Osteocyte (in vitro differentiated cells): ENCODE measurements at places on chromosomes 1 and 21. TPM values are rescaled to one million over a fixed set of nuclear protein-coding genes. Genes with fewer than 3 reads are reported as not detected.

The CR2 gene
- not detected in 2 replicates for total RNA-seq

DNA sequence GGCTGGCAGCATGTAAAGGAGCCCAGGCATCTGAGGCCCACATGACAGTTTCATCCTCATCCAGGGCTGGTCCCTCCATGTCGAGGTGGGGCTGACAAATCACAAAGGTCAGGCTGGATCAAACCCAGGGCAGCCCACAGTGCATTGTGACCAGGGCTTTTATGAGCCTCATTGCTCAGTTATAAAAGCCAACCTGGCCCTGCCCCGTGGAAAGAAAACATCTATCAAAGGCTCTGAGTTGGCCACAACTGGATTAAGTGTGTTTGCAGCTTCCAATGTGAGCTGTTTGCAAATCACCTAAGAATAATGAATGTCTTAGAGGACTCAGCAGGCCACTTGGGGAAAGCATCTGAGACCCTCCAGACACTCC, 45.4 kb downstream of the GRHL3 start:
- no peaks in the 10 kb centered on the region for H3K27me3 ChIP-seq
- peaks cover 34% of the 10 kb centered on the region for H3K4me1 ChIP-seq
- no peak overlapping the region for H3K4me3 ChIP-seq

GRCh38 chr1:55418208-55419000, 203.2 kb upstream of the USP24 start:
- H3K27ac ChIP-seq, result no peak overlapping the region
- no peak overlapping the region for H3K4me3 ChIP-seq
- no peak for DNase-seq
- H3K36me3 ChIP-seq, result no peaks in the 10 kb centered on the region
- no peaks in the 10 kb centered on the region for H3K27me3 ChIP-seq

GRCh38 chr21:42578034-42578433, 64.4 kb downstream of the SLC37A1 start:
- H3K27ac ChIP-seq, result no peak overlapping the region
- no peak overlapping the region for H3K4me3 ChIP-seq
- no peak for DNase-seq
- no peaks in the 10 kb centered on the region for H3K27me3 ChIP-seq

GRCh38 chr1:1406101-1406820, 832 bp downstream of the MRPL20 start:
- no peak for DNase-seq
- H3K27me3 ChIP-seq, result no peaks in the 10 kb centered on the region
- H3K27ac ChIP-seq, result peak overlapping the region; percentile 54
- H3K36me3 ChIP-seq, result peaks cover 22% of the 10 kb centered on the region
- H3K4me3 ChIP-seq, result peak overlapping the region; percentile 86

The ATP5PO gene
- total RNA-seq, result 150 and 152 TPM in 2 replicates

GRCh38 chr21:23639721-23640120, 1967.6 kb downstream of the MRPL39 start:
- no peak overlapping the region for H3K4me3 ChIP-seq
- no peak for DNase-seq
- H3K36me3 ChIP-seq, result no peaks in the 10 kb centered on the region
- no peak overlapping the region for H3K27ac ChIP-seq

DNA sequence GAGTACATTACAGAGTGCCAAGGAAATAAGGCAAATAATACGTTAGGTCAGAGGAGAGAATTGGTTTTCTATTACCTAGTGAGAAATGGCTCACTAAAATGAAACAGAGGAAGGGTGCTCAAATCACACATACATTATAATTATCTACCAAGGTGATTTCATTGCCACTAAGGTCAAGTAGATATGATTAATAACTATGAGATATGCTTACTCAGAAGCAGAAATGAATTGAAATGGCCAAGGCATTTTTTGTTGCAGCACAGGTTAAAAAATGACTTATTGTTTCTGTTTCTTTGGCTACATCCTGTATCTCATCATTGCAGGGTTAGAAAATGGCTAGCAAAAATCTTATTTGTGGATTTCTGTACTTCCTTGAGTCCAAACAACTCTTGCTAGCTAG, 154.5 kb upstream of the GORAB start:
- H3K4me3 ChIP-seq, result no peak overlapping the region
- no peaks in the 10 kb centered on the region for H3K27me3 ChIP-seq
- H3K4me1 ChIP-seq, result peaks cover 32% of the 10 kb centered on the region
- H3K36me3 ChIP-seq, result no peaks in the 10 kb centered on the region

The MFAP2 gene
- total RNA-seq, result 169 and 172 TPM in 2 replicates

The FAM72D gene
- total RNA-seq, result 0.73 and 1.0 TPM in 2 replicates

DNA sequence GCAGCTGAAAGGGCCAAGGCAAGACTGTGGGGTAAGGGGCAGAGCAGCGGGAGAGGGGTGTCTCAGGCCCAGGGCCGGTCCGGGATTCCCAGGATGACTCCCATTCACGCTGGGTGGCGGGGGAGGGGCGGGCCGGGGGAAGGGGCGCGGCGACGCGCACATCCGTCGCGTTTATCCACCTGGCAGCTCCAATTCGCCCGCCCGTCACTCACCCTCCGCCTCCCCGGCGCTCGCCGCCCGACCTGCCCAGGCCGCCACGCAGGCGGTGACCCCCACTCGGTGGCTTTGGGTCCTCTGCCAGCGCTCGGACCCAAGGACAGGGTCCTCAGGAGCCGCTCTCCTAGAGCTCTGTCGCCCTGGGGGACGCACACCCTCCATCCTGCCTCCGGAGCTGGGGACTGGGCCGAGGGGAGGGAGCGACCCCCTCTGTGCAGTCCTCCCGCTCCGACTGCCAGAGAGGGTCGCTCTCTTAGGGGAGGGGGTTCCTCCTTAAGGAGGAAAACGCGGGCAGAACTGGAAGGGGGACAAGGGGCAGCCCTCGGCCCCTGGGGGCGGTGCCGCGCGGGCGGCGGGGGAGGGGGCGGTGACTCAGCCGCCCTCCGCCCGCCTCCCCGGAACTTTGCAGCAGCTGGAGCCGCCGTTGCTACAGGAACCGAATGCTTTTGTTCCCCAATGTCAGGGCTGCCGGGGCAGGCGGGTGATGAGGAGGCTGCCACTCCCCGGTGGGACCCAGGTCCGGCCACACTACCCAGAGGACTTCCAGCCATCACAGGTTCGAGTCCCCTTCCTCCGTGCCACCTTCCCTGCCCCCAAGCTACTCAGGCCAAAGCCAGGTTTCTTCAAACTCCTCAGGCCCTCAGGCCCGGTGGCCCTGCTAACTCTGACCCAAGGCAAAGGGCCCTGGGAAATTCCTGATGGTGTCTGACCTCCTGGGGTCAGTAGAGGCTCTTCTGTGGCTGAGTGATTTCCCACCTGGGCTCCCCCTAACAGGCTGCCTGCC, 3.4 kb downstream of the ADGRB2 start:
- H3K27me3 ChIP-seq, result no peaks in the 10 kb centered on the region
- H3K4me3 ChIP-seq, result peak overlapping the region; percentile 56
- H3K36me3 ChIP-seq, result no peaks in the 10 kb centered on the region
- peak overlapping the region; percentile 59 for H3K27ac ChIP-seq
- peaks cover 22% of the 10 kb centered on the region for H3K4me1 ChIP-seq
- no peak for DNase-seq

DNA sequence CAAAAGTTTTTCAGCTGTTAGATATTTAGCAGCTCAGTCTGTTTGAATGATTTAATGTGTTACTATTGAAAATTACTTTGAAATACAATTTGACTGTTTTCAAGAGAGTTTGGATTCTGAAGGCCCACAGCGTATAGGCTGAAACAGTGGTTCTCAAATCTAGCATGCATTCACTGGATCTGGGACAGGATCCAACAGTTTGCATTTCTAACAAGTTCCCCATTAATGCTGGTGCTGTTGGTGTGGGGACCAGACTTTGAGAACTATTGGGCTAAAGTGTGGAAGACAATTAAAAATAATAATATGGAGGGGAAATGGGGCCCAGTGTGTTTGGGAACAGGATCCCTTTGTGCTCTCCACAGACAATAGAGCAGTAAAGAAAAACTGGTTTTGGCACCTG, 31.9 kb downstream of the ITSN1 start:
- H3K27ac ChIP-seq, result no peak overlapping the region
- H3K4me3 ChIP-seq, result no peak overlapping the region
- H3K4me1 ChIP-seq, result peaks cover 21% of the 10 kb centered on the region
- peaks cover 3% of the 10 kb centered on the region for H3K36me3 ChIP-seq

DNA sequence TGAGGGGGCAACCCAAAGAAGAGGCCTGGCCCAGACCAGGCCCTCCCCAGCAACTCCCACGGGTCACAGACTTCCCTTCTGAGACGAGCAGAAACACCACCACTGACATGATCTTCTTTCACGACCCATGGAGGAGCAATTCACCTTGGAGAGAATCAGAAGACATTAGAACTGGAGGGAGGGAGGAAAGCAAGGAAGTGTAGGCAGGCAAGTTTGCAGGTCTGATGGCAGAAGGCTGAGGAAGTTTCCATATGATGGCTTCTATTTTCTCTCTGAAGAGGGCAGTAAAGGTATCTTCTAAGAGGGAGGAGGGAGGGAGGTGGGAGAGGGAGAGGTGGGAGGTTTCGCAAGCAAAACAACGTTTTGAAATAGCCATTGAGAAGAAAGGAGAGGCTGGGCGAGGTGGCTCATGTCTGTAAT, 1.4 kb upstream of the UBXN10 start:
- H3K36me3 ChIP-seq, result no peaks in the 10 kb centered on the region
- no peaks in the 10 kb centered on the region for H3K4me1 ChIP-seq
- H3K27me3 ChIP-seq, result peaks cover 50% of the 10 kb centered on the region
- no peak overlapping the region for H3K27ac ChIP-seq
- DNase-seq, result no peak

- peaks cover 14% of the 10 kb centered on the region for H3K36me3 ChIP-seq
- H3K27ac ChIP-seq, result peak within 1 kb of the TSS; percentile 68
- H3K4me3 ChIP-seq, result peak within 1 kb of the TSS; percentile 77
- H3K4me1 ChIP-seq, result peaks cover 18% of the 10 kb centered on the region
- no peaks in the 10 kb centered on the region for H3K27me3 ChIP-seq
- DNase-seq, result peak; percentile 95
Observed at GRCh38 chr1:220094016-220094911, at the start of gene IARS2. IARS2 (plus strand) TSS chr1:220094132; CDS start chr1:220094217, 85 bp downstream.

The S100A3 gene
- 5.7 and 7.5 TPM in 2 replicates for total RNA-seq

- no peak overlapping the region for H3K4me3 ChIP-seq
- H3K36me3 ChIP-seq, result no peaks in the 10 kb centered on the region
- peaks cover 3% of the 10 kb centered on the region for H3K27me3 ChIP-seq
- H3K4me1 ChIP-seq, result peaks cover 6% of the 10 kb centered on the region
- no peak overlapping the region for H3K27ac ChIP-seq
Observed at GRCh38 chr21:39094087-39094780, 89.0 kb downstream of the PSMG1 start.

- H3K27me3 ChIP-seq, result peaks cover 60% of the 10 kb centered on the region
- H3K27ac ChIP-seq, result no peak overlapping the region
- no peak for DNase-seq
- no peaks in the 10 kb centered on the region for H3K36me3 ChIP-seq
Observed at GRCh38 chr1:42017259-42017658, 98.5 kb upstream of the HIVEP3 start.

GRCh38 chr1:89630048-89630447, 2.9 kb upstream of the LRRC8C start:
- no peak for DNase-seq
- peaks cover 10% of the 10 kb centered on the region for H3K4me1 ChIP-seq
- no peaks in the 10 kb centered on the region for H3K27me3 ChIP-seq
- H3K27ac ChIP-seq, result no peak overlapping the region
- H3K4me3 ChIP-seq, result no peak overlapping the region
- no peaks in the 10 kb centered on the region for H3K36me3 ChIP-seq

DNA sequence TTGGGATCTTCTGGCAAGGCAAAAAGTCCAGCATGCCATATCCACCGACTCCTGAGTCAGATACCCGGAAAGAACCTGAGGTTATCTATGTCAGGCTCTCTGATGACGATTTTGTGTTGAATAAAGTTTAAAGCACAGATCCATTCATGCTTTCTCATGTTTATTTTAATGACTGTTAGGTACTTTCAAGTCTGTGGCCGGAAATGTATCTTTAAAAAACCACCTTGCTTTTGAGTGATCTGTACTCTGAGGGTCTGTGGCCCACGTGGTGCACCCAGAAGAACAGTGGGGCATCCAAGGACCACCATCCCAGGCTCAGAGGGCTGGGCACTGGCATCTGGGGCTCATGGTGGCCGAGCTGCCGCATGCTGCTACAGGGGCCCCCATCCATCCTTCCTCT, 30.1 kb upstream of the VASH2 start:
- no peak overlapping the region for H3K27ac ChIP-seq
- H3K4me3 ChIP-seq, result no peak overlapping the region
- H3K27me3 ChIP-seq, result peaks cover 15% of the 10 kb centered on the region
- H3K36me3 ChIP-seq, result no peaks in the 10 kb centered on the region
- no peak for DNase-seq

DNA sequence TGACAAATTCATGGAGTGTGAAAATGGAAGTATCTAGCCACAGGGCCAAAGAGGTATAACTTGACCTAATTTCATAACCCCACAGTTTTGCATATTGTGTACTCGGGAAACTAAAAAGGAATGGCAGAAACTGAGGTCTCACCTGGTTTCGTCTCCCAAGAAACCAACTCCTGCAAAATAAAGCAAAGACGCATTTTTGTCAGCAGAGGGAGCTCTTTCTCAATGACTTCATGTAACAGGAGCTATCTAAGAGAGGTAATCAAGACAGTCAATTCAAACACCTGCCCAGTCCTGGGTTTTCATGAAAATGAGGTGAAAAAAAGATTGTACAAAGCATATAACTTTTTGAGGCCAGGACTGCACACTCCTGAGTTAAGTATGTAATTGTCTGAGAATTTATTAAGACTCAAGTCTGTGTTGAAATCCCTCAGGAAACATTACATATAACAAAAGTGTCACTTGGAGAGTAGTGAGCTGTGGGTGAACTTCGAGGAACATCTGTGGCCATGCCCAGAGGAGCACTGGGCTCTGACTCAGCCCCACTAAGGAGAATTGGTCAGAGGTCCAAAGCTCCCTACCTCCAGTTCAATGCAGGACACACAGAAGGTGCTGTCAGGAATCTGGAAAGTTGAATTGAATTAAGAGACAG, 17.6 kb downstream of the FCRL4 start:
- H3K4me1 ChIP-seq, result no peaks in the 10 kb centered on the region
- H3K4me3 ChIP-seq, result no peak overlapping the region
- DNase-seq, result no peak
- H3K27ac ChIP-seq, result no peak overlapping the region
- H3K27me3 ChIP-seq, result peaks cover 13% of the 10 kb centered on the region

- no peak overlapping the region for H3K27ac ChIP-seq
- no peak overlapping the region for H3K4me3 ChIP-seq
- H3K27me3 ChIP-seq, result no peaks in the 10 kb centered on the region
- H3K36me3 ChIP-seq, result no peaks in the 10 kb centered on the region
Observed at GRCh38 chr1:68811806-68812205, 314.9 kb upstream of the DEPDC1 start.

GRCh38 chr21:44855572-44855971, 17.9 kb downstream of the PTTG1IP start:
- DNase-seq, result no peak
- no peak overlapping the region for H3K27ac ChIP-seq
- H3K4me3 ChIP-seq, result no peak overlapping the region

DNA sequence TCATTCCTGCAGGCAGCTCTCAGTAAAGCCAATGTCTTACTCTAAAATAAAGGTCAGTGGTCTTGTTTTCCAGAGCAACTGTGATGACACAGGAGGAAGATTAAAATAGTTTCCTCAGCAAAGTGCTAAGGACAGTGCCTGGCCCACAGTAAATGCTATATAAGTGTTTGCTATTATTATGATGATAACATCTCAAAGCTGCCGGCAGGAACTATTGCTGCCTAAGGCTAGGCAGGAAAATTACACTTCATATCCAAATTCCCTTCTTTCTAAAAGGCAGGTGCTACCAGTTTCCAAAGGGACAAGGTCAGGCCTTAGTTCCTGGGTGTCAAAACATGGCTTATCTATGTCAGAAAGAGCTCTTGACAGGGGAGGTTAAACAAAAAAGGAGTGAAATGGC, 401.3 kb downstream of the HHAT start:
- DNase-seq, result no peak
- no peak overlapping the region for H3K27ac ChIP-seq
- H3K4me1 ChIP-seq, result no peaks in the 10 kb centered on the region
- H3K4me3 ChIP-seq, result no peak overlapping the region
- no peaks in the 10 kb centered on the region for H3K36me3 ChIP-seq

- H3K27ac ChIP-seq, result no peak overlapping the region
- H3K4me3 ChIP-seq, result no peak overlapping the region
Observed at GRCh38 chr1:198778049-198778448, 139.2 kb downstream of the PTPRC start.
